HS-27A (cell line): ENCODE measurements at places on chromosomes 16 and 17.

- DNase-seq: no peak
Observed at GRCh38 chr17:29929006-29929532, 959 bp downstream of the SSH2 start.

- DNase-seq: no peak
Observed at GRCh38 chr17:20284022-20284421, 183.3 kb downstream of the LGALS9B start.

- no peak for DNase-seq
Observed at GRCh38 chr17:21210411-21211076, 3.4 kb downstream of the TMEM11 start.

DNA sequence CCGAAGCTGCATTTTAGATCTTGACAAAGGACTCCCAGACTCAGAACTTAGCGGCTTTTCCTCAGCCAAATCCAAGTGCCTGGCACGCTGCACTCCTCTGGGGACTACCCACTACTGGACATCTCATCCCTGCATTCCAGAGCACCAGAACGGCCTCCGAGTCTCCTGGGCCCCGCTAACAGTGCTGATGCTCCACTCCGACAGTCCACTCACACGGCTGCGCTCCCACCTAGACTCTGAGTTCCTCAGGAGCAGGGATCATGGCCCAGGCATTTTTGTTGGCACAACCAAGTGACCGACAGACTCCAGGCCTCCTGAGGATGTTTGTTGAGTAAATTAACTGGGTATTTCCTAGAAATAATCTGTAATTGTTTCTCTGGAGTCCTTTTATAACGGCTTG is 79.1 kb downstream of the NDEL1 start:
- DNase-seq: no peak

DNA sequence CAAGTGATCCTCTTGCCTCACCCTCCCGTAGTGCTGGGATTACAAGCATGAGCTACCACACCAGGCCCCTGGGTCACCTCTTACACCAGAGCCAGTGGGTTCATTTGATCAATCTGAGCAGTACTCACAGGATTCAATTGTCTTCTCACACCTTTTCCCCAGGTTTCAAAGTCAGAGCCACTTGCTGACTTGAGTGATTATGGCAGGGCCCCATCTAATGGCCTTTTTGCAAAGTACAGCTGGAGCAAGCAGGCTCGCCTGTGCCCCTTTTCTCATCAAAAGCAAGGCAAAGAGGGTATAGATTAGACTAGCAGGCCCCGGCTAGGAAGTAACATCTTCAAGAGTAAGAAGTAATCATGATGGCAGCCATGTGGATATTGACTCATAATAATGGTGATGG is 114.8 kb upstream of the NOL11 start:
- no peak for DNase-seq

DNA sequence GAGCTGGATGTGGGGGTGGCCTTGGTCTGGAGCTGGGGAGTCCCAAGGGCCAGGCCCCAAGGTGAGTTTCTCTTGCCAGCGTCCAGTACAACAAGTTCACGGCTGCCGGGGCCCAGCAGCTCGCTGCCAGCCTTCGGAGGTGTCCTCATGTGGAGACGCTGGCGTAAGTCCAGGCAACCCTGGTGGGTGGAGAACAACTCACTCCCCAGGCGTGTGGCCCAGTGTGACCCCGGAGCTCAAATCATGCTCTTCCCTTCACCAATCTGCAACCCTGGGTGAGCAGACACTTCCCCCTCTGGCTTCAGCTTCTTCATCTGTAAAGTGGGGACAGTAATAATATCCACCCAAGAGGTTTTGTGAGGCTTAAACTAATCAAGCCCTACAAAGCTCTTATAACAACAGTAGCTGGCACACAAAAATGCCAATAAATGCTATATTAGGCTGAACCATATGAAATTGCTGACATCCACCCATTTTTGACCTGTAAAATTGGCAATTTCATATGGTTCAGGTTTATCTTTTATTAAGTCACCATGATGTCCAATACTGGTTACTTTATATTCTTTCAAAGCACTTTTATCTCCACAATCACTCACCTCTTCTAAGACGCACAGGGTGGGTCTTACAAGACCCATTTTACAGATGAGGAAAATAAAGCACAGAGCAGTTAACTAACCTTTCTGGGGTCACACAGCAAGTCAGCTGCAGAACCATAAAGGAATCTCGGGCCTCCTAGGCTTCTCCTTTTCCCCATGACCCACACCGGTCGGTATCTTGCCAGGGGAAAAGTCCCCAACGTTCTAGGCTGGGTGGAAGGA is 19.7 kb downstream of the DEXI start:
- no peak for DNase-seq

GRCh38 chr17:19753661-19754463 is 5.8 kb upstream of the ALDH3A1 start:
- no peak for DNase-seq

GRCh38 chr16:1650131-1650530 is 27.9 kb upstream of the JPT2 start:
- no peak for DNase-seq

DNA sequence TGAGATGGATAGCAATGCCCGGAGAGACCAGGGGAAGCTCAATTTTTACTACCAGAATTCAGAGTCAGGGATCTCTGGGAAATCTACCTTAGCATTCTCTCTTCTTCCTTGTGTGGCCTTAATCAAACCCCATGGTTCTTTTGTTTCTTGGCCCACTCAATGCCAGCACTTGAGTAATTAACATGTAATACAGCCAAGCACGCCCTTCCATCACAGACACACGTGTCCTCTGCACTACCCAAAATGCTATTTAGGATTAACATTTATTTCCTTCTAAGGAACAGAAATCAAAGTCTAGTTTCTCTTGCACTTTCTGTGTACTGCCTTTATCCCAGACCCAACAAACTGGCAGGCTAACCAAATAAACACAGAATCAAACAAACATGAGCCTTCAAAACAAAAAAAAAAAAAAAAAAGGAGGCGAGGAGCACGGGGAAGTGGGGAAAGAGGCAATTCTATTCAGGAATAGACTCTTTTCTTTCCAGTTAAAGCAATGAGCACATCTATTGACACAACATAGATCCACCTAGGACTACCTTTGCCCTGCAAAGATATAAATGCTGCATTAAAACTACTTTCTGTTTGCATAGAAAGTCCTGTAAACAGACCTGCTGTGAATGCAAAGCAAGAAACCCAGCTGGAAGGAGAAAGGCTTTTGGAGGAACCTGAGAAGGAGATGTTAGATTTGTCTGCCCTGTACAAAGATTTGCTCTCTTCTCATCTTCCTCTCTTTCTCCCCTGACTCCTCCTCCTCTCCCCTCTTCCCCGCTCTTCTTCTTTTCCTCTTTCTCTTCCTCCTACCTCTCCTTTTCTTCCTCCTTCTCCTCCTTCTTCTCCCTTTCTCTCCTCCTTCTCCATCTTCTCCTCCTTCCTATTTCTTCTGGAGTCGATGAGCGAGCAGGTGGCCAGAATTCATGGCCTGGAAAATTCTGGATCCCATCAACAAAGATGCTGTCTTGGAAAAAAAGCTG is 294.4 kb downstream of the NPIPA8 start:
- DNase-seq: no peak

DNA sequence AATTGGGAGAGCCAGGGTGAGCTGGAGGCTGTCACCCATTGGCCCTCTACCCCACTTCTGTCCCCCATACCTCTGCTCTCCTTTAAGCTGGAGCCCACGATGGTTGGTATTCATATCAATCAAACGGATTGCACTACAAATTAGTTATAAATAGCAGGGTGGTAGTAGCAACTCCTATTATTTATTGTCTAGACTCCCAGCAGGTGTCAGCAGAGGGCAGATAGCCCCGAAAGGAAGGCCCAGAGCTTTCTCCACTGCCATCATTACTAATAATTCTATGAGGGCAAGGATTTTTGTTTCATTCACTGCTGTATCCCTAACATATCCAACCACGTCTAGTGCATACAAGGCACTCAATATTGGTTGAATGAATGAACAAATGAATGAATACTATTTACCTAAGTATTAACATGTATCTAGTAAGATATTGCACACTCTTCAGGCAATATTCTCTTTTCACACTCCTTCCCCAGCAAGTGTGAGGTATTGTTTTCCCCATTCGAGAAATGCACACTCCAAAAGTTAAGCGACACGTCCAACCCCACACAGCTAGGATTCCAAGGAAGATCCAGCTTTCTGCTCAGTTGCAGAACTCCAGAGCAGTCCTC is 6.3 kb downstream of the C17orf50 start:
- DNase-seq: no peak

- no peak for DNase-seq
Observed at GRCh38 chr16:35480361-35480760, 2020.9 kb downstream of the TP53TG3F start.

DNA sequence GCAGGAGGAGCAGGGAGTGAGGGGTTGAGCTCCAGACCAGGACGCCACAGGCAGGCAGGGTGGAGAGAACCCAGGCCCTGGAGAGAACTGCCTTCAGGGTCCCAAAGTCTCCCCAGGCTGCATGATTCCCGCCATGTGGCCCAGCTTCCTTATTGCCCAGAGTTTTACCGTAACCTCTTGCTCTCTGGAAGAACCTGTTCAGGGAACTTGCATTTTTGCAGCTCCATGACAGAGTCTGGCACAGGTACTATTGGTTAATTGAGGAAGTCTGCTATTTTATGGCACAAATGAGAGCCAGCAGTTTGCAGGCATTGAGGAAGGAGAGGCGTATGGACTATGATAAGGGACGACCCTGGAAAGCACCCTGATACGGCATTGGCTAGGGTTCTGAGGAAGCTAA is 11.6 kb upstream of the NOS2 start:
- DNase-seq: no peak

DNA sequence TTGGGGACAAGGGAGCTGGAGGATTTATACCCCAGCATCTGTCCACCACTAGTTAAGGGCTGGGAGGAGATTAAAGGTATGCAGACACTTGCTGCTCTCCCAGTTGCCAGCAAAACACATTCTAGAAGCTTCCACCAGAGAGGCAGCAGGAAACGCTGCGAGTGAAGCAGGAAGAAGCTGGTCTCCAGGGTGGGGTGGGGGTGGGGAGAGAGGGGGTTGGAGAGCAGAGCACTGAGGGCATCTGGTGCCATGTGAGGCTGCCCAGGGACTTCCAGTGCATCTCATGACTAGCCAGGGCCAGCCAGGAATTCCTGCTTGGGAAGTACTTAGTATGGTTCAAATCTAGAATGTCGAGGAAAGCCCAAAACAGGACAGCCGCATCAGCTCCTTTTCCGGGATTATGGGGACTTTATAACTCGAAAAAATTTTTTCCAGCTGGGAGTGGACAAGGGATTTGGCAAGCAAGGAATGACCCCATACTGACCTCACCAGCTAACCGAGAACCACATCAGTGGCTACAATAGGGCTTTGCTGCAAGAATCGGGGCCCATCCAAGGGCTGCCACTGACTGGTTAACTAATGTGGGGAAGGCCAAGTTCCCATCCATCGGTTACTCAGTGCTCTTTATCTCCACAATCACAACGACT is 26.2 kb upstream of the AXIN2 start:
- no peak for DNase-seq

DNA sequence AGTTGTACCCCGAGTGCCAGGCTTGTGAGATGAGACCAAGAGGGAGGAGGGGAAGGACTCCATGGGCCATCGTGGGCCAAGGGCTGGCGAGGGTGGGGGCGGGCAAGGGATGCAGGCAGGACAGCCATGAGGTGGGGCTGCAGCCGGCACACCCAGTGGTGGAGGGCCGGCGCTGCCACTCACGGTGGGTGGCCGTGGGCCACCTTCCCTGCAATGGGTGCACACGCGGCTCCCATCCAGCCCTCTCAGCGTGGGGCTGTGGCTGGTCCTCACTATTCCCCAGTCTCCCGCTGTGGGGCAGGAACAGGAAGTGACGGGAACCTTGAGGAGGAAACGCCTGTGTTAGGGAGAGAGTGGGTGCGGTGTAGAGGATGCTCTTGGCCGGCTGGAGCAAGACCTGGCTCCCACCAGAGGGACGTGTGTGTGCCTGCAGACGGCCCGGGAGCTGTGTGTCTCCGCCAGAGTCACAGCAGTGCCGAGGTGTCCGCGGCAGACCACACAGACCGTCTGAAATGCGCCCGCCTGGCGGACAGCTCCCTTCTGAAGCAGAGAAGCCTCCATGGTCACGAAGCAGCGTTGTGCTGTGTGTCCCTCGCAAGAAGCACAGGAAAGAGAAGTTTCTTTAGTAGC is 23.6 kb downstream of the CIBAR2 start:
- no peak for DNase-seq

GRCh38 chr16:56888806-56889205 is 23.8 kb downstream of the SLC12A3 start:
- no peak for DNase-seq

- no peak for DNase-seq
Observed at GRCh38 chr17:48499735-48500434, 30.9 kb downstream of the HOXB1 start.

DNA sequence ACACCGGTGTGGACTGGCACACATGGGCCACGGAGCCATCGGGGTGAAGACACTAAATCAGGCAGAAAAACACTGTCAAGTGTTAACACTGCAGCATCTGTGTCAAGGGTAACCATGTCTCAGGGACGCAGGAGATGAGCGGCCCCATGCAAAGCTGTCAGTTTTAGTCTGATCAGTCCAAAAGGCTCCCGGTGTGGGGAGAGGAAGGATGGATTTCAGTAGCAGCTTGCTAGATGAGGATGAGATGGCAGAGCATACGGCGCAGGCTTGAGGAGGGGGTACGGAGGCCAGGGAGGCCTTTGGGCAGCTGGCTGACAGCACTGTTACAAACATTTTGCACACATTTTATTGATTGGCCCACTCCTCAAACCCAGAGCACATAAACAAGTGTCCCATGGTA is 98.1 kb downstream of the GNAO1 start:
- no peak for DNase-seq

DNA sequence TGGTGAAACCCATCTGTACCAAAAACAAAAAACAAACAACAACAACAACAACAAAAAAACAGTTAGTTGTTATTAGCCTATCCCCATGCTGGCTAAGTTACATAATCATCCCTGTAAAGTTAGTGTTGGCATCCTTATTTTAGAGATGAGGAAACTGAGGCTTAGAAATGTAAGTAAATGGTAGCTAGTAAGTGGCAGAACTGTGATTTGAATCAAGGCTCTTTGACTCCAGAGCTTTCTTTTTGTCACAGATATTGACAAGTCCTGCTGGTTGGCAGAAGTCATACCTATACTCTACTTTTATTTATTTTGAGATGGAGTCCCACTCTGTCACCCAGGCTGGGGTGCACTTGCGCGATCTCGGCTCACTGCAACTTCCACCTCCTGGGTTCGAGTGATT is 42.1 kb downstream of the PRKCA start:
- no peak for DNase-seq

- no peak for DNase-seq
Observed at GRCh38 chr17:2064980-2065785, 10.3 kb downstream of the HIC1 start.

- no peak for DNase-seq
Observed at GRCh38 chr17:33459078-33459940, 166.2 kb upstream of the ASIC2 start.

DNA sequence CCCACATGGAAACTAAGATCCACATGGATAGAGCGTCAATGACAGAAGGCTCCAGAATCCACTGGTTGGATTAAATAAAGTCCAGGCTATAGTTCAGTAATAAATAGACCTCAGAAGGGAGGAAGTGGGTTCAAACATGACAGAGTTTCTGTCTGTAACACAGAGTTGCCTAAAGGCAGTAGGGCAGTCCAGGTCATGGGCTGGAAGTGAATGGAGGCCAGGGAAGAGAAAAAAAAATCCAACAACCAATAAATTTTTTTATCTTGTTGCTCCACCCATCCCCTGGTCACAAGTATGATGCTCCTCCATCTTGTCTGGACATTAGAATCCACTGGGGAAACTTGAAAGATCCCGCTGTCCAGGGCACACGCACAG is 92.4 kb downstream of the RGS9 start:
- no peak for DNase-seq
